C1 segment of cervical spinal cord (tissue), 14 donors: ENCODE measurements at places on chromosomes 7 and 10.

GRCh38 chr7:64997927-64998391 lies 7.1 kb upstream of the ZNF117 start:
- no peak for DNase-seq

GRCh38 chr7:28497009-28497408 lies 84.7 kb downstream of the CREB5 start:
- no peak for DNase-seq

DNA sequence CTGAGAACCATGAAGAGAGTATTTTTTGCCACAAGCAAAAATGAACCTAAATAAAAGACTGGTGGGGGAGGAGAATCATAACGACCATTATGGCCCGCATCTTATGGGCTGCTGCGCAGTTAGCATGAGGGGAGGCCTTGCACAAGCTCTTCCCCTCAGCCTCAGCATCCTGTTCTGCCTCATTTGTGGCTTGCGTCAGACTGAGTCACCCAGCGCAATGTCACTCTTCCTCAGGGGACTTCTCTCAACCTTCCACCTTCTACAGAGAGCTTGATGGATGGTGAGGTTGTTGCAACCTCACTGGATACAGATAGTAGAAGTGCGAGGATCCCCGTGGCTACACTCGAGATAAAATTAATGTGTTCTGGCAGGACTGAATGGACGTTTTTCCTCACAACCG lies 16.8 kb upstream of the GPR15LG start:
- no peak for DNase-seq

DNA sequence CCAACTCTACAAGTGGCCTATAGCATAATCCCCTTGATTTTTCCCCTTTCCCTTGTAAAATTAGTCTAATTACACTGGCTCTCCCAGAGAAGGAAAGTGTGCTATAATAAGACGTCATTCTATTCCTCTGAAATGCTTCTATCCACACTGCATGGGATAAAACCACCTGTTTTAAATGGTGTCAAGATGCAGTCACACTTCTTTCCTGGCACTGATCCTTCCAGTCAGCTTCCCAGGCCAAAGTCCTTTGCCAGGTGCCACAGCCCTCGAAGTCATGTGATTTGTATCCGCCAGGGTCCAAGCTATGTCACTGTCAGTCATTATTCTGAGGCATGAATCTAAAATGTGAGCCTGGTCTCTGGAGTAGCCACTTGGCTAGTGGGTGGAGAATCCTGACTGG lies 169.0 kb upstream of the KIAA1217 start:
- DNase-seq = no peak

GRCh38 chr10:35895331-35895730 lies 253.2 kb upstream of the FZD8 start:
- no peak for DNase-seq

DNA sequence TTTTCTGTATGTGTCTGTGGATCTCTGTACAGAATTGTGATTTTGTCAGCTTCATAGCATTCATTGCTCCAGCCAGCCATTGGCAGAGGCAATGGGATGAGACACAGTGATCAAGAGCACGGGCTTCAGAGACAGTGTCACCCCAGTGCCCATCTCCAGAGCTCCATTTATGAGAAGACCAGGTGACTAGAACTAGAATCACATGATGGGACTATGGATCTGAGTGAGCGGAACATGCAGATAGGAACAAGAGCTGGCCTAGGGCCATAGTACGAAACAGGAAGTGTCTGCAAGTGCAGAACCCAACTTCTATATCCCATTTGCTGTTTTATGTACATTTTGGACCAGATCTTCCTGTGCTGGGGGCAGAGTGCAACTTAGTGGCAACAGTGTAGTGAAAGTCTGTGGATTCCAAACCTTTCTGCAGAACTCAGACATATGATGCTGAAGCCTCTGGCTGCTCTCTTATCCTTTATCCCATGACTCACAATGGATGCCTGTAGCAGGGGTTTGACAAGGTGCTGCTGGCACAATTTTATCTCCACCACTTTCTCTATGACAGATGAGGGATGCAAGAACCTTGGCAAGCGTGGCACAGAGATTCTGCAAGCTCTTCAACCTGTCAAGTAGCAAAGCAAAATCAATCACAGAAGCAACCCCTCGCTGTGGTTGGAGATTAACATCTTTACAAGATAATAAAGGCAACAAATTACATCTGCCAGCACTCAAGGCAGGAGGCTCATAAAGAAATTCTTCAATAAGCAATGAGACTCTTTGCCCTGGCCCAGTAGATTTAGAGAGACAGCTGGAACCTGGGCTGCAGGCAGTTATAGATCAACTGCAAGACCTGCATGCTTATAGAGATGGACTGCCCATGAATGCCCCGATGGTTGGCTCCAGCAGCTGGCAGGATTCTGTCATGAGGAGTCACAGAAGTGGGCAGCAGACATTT lies 681.3 kb downstream of the TNS3 start:
- no peak for DNase-seq

DNA sequence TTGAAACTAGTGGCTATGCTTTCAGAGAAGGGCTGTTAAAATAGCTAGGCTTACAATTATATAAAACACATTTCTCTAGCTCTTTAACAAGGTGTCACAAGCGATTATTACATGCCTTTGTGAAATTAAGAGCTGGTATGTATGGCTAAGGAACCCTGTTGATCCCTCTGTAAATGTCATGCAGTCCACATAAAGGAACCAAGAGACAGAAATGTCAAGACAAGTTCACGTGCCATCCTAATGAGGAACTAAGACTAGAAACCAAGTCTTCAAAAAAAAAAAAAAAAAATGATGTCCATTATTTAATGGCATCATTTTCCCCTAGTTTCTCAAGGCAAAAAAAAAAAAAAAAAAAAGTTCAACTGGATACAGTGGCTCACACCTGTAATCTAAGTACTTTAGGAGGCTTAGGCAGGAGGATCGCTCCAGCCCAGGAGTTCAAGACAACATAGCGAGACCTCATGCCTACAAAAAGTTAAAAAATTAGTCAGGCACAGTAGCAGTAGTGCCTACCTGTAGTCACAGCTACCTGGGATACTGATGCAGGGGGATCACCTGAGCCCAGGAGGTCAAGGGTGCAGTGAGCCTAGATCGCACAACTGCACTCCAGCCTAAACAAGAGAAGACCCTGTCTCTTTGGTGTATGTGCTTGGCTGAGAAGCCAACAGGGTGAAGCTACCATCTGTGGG lies 63.4 kb downstream of the SRPK2 start:
- DNase-seq = no peak

DNA sequence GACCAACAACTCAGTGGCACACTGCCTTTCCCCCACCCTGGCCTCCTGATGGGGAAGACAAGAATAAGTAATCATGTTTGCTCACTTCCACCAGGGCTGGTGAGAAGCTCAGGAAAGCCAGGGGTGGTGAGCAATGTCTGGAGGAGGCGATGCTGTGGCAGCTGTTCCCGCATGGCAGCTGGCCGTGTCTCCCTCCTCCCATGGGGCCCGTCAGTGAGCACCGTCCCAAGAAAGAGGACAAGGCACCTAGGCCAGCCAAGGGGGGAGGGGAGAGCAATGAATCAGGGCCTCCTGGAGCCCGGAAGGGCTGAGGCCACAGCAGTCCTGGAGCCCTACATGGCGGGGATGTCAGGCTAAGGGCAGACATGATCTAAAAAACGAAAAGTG lies 69.2 kb upstream of the INSIG1 start:
- no peak for DNase-seq
